Vagina (tissue), 2 donors: ENCODE measurements at places on chromosomes 3 and 15. TPM values are rescaled to one million over a fixed set of nuclear protein-coding genes. Genes with fewer than 3 reads are reported as not detected.

- DNase-seq: no peak
- H3K4me1 ChIP-seq: no peaks in the 10 kb centered on the region
- no peak overlapping the region for H3K4me3 ChIP-seq
- H3K27ac ChIP-seq: no peak overlapping the region
Observed at GRCh38 chr15:31523655-31524049, 197.0 kb downstream of the KLF13 start.

GRCh38 chr15:79292011-79292410 lies 9.5 kb downstream of the ANKRD34C start:
- no peaks in the 10 kb centered on the region for H3K27me3 ChIP-seq
- no peak for DNase-seq
- H3K4me1 ChIP-seq: no peaks in the 10 kb centered on the region
- no peaks in the 10 kb centered on the region for H3K36me3 ChIP-seq

DNA sequence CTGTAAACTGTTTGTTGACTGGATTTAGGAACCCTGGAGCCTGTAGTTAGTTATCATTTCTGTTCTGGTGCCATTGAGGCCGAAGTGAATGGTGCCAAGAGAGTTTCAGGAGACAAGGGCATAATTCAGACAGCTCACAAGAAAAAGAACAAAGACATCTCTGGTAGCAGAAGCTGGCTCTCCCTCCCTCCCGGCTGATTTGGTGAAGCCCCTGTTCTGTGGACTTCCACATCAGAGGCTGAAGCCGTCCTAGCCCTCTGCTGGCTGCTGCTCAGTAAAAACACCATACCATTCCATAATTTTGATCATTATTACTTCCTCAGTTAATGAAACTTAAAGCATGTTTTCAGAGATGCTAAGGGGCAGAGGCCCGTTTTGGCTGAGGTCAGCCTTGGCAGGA lies 381.2 kb upstream of the WNT5A start:
- no peak for DNase-seq
- H3K4me3 ChIP-seq: no peak overlapping the region
- no peaks in the 10 kb centered on the region for H3K36me3 ChIP-seq
- no peak overlapping the region for H3K27ac ChIP-seq
- no peaks in the 10 kb centered on the region for H3K27me3 ChIP-seq

DNA sequence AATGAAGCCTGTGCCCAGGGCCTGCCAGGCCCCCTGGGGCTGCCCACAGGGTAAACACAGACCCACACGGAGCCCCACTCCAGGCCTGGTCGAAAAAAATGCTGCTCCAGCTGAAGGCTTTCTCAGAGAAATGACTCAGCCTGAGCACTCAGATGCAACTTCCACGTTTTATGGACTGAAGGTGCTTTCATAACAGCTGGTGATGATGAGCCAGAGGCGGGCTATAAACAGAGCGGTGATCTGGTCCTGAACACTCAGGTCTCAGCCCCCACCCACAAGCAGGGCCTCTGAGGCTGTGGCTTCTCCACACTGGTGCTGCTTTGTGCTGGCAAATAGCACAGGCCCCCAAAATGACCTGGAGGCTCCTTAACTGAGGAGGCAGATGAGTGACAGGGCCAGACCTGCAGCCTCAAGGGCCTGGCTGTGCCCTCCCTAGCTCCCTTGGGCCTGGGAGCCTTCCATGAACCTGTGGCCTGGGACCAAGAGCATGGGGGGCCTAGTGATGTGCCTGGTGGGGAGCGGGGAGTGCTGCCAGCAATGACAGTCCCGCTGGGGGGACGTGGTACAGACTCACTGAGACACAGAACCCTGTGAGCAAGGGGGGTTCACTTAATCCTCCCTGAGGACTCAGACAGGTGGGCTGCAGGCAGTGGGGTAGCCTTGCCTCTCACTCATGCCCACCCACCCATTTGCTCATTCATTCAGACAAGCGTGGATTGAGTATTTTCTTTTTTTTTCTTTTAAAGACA lies 23.0 kb upstream of the FURIN start:
- no peak overlapping the region for H3K27ac ChIP-seq
- no peaks in the 10 kb centered on the region for H3K4me1 ChIP-seq
- no peaks in the 10 kb centered on the region for H3K36me3 ChIP-seq
- no peaks in the 10 kb centered on the region for H3K27me3 ChIP-seq

DNA sequence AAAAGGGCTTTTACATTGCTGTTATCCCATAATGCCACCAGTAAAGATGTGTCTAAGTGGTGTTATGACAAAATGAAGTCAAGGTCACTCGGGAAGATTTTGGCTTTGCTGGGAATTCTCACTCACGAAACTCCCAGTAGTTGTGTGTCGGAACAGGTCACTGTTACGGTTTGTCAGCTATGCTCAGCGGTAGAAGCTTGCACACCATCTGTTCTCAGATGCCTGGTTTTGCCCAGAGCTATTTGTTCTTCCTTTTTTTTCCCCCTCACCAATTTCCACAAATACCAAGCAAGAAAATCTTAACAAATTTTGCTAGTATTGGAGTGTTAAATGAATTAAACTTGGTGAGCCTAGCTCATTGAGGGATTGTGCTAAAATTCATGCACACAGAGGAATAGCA lies 915.1 kb downstream of the MCTP2 start:
- DNase-seq: no peak
- H3K27ac ChIP-seq: no peak overlapping the region
- no peaks in the 10 kb centered on the region for H3K4me1 ChIP-seq
- no peak overlapping the region for H3K4me3 ChIP-seq
- H3K27me3 ChIP-seq: no peaks in the 10 kb centered on the region
- H3K36me3 ChIP-seq: no peaks in the 10 kb centered on the region

DNA sequence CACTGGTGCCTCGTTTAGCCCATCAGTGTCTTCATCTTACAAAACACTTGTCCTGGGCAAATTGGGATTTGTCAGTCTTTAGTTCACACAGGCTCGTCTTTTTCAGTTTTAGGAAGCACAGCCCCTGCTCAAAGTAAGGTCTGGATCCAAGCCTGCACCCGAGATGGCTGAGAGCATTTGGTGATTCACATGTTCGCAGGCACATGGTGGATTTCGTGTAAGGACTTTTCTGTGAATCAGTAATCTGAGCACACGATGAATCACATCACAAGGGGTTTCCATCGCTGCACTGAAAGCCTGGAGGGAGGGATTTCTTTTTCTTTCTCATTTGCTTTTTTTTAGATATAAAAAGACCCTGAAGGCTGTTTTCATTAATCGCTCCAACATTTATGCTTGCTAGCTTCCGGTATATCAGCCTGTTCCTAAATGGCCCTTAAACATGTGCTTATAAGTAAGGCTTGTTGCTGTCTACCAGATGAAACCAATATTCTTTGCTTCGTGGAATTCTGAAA lies 435.6 kb upstream of the ATP10A start:
- DNase-seq: no peak
- H3K36me3 ChIP-seq: no peaks in the 10 kb centered on the region
- no peak overlapping the region for H3K4me3 ChIP-seq

GRCh38 chr3:98824256-98824655 lies 61.1 kb downstream of the ST3GAL6 start:
- H3K27ac ChIP-seq: no peak overlapping the region
- no peak overlapping the region for H3K4me3 ChIP-seq
- DNase-seq: no peak

DNA sequence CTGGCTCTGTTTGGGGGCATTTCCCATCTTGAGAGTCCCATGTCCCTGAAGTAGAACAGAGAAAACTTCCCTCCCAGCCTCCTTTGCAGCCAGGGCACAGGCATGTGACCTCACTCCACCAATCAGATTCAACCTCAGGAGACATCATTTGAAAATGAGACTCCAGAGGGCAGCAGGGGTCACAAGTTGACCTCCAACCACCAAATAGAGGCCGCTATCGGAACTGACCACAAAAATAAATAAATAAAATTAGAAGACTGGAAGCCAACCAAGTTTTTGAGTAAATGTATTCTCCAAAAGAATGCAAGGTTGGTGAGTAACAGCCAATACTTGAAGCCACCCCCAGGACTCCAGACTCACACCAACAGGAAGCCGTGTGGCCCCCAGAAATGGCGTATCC lies 106.5 kb downstream of the CHSY1 start:
- H3K27ac ChIP-seq: no peak overlapping the region
- no peaks in the 10 kb centered on the region for H3K27me3 ChIP-seq
- peaks cover 4% of the 10 kb centered on the region for H3K4me1 ChIP-seq
- no peak overlapping the region for H3K4me3 ChIP-seq
- no peaks in the 10 kb centered on the region for H3K36me3 ChIP-seq
- DNase-seq: no peak

DNA sequence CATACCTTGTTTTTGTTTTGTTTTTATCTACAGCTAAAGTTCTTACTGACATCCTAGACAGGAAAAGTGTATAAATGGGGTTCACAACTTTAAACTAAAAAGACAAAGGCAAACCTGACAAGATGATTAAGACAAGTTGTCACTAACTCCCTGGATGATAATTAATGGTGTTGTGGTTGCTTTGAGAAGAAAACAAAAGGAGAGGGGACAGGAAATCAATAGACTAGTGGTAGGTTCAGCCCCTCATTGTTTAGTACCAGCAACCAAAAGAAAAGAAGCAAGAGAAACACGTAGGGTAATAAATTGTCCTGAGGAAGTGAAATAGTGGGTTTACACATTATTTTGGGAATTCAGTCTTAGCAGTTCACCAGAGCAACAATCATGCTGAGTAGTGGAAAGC lies 78.8 kb downstream of the BFSP2 start:
- H3K4me3 ChIP-seq: no peak overlapping the region
- H3K27ac ChIP-seq: no peak overlapping the region
- H3K27me3 ChIP-seq: no peaks in the 10 kb centered on the region
- peaks cover 19% of the 10 kb centered on the region for H3K4me1 ChIP-seq
- no peak for DNase-seq

- peak overlapping the region; percentile 48 for H3K4me3 ChIP-seq
- H3K27me3 ChIP-seq: no peaks in the 10 kb centered on the region
- no peaks in the 10 kb centered on the region for H3K36me3 ChIP-seq
- no peak overlapping the region for H3K27ac ChIP-seq
- DNase-seq: no peak
Observed at GRCh38 chr3:123883701-123884202, 380 bp downstream of the MYLK start.

- H3K36me3 ChIP-seq: no peaks in the 10 kb centered on the region
- H3K27ac ChIP-seq: no peak overlapping the region
- no peaks in the 10 kb centered on the region for H3K27me3 ChIP-seq
- H3K4me1 ChIP-seq: peaks cover 27% of the 10 kb centered on the region
- no peak for DNase-seq
Observed at GRCh38 chr3:27540231-27540630, 56.0 kb upstream of the SLC4A7 start.

- H3K27ac ChIP-seq: no peak overlapping the region
- H3K4me1 ChIP-seq: peaks cover 32% of the 10 kb centered on the region
- no peaks in the 10 kb centered on the region for H3K36me3 ChIP-seq
- no peaks in the 10 kb centered on the region for H3K27me3 ChIP-seq
- no peak overlapping the region for H3K4me3 ChIP-seq
Observed at GRCh38 chr15:82650046-82650670, 3.0 kb upstream of the CPEB1 start.

DNA sequence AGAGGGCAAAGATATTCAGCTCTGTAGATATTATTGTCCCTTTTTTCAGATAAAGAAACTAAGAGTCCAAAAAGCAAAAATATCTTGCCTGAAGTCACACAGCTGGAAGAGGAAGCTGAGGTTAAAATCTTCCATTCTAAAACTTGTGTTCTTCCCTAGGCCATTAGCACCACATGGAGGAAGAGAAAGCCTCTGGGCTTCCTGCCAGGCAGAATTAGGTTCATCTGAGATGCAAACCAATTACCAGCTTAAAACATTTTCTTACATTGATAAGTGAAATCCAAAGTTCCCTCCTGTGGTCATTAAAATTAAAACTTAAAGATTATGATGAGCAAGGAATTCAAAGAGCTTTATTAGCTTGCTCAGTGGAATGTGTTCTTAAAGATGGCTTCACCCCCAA lies 235.3 kb upstream of the SETMAR start:
- H3K27me3 ChIP-seq: no peaks in the 10 kb centered on the region
- H3K4me1 ChIP-seq: no peaks in the 10 kb centered on the region
- no peak overlapping the region for H3K4me3 ChIP-seq
- no peak for DNase-seq

- H3K27me3 ChIP-seq: no peaks in the 10 kb centered on the region
- H3K4me3 ChIP-seq: no peak overlapping the region
- no peak for DNase-seq
- no peak overlapping the region for H3K27ac ChIP-seq
- no peaks in the 10 kb centered on the region for H3K4me1 ChIP-seq
Observed at GRCh38 chr3:53754325-53754724, 91.9 kb downstream of the CHDH start.

DNA sequence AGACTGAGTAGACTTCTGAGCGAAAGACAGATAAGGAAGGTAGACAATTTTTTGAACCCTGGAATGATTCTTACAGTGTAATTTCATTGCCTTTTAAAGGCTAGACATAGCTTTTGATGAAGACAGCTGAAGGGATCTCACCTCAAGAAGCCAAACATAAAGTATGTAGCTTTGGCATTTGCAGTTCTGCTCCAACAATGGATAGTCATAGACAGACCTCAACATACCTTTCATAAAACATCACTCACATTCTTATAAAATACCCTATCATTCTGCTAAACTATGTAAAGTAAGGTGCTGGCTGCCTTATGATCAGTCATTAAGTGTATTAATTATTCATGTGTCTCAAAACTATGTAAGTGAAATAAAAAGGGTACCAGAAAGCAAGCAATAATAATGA lies 70.0 kb downstream of the UBE3A start:
- DNase-seq: no peak
- no peak overlapping the region for H3K4me3 ChIP-seq
- H3K27me3 ChIP-seq: no peaks in the 10 kb centered on the region
- no peak overlapping the region for H3K27ac ChIP-seq
- H3K36me3 ChIP-seq: peaks cover 21% of the 10 kb centered on the region
- H3K4me1 ChIP-seq: no peaks in the 10 kb centered on the region

- no peaks in the 10 kb centered on the region for H3K27me3 ChIP-seq
- no peaks in the 10 kb centered on the region for H3K36me3 ChIP-seq
- no peaks in the 10 kb centered on the region for H3K4me1 ChIP-seq
- DNase-seq: no peak
- no peak overlapping the region for H3K27ac ChIP-seq
- H3K4me3 ChIP-seq: no peak overlapping the region
Observed at GRCh38 chr15:90519688-90520087, 10.0 kb upstream of the CRTC3 start.

DNA sequence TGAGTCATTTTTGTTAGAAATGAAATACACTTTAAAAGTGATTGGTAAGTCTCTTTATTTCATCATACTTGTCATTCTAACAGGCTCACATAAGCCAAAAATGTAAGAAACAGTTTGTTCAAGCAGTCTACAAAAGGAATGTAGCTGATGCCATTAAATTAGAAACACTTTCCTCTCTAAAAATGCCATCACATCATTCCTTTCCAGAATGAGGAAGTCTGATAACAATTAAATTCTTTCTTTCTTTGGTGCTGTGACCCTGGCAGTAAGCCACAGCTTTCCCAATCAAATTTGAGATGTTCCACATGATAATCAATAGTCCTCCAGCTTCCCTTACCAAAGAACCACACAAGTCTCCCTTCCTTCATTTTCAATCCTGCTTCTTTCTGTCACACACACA lies 9.4 kb upstream of the P2RY1 start:
- H3K36me3 ChIP-seq: no peaks in the 10 kb centered on the region
- no peak for DNase-seq
- H3K27me3 ChIP-seq: no peaks in the 10 kb centered on the region
- H3K27ac ChIP-seq: no peak overlapping the region
- no peak overlapping the region for H3K4me3 ChIP-seq
- H3K4me1 ChIP-seq: no peaks in the 10 kb centered on the region

Gene NBEAL2
- 227 TPM for total RNA-seq

Gene NANOGP8
- not detected for total RNA-seq

Gene SMCO1
- not detected for total RNA-seq

Gene ACTRT3
- total RNA-seq: 1.7 TPM

Gene CCDC191
- 8.6 TPM for total RNA-seq

Gene EBLN2
- 6.4 TPM for total RNA-seq

Gene AQP9
- 1.5 TPM for total RNA-seq
